Common myeloid progenitor, CD34-positive (primary cell): ENCODE measurements at places on chromosomes 5 and 9.

GRCh38 chr9:113056191-113057106 lies at the start of gene ZFP37:
Gene ZFP37, minus strand, starts transcription at chr9:113056724. Its CDS starts 36 bp downstream, at chr9:113056688.
- DNase-seq: peak; percentile 84

- DNase-seq: no peak
These were observed 58.5 kb downstream of the KCNIP1 start for GRCh38 chr5:170562166-170562874.

DNA sequence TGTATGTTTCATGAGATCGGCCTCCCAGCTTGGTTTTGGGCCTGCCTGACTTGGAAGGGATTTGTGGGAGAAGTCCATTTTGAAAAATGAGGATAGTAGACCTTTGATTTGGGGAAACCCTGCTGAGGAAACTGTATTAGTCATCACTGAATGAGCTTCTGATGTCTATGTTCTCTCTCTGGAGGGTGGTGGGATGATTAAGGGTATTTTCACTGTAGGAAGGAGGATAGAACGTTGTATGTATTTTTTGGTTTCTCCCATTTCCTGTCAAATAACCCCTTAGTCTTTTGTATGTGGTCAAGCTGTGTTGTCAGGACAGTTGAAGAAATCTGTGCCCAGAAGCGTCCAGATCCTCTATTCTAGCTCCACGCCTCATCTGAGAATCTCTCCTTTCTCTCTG lies 151.9 kb downstream of the INSYN2B start:
- no peak for DNase-seq

DNA sequence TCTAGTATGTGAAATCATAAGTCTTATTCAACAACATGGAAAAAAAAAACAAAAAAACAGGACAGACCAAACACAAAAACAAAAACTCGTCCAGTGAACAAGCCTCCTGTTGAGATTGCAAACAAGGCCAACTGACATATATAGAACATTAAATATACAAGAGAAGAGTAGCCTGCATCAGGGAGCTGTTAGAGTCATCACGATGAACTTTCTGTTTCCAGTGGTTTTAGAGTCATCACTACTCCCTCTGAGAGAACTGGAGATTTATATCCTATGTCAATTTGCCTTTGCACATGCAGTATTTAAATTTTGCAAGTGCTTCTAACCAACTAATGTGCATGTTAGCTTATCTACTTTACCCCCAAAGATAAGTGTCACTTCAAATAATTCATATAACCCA lies 9.9 kb downstream of the SNCAIP start:
- DNase-seq: no peak

- DNase-seq: no peak
These were observed 7.2 kb downstream of the CYSTM1 start for GRCh38 chr5:140182075-140182711.

DNA sequence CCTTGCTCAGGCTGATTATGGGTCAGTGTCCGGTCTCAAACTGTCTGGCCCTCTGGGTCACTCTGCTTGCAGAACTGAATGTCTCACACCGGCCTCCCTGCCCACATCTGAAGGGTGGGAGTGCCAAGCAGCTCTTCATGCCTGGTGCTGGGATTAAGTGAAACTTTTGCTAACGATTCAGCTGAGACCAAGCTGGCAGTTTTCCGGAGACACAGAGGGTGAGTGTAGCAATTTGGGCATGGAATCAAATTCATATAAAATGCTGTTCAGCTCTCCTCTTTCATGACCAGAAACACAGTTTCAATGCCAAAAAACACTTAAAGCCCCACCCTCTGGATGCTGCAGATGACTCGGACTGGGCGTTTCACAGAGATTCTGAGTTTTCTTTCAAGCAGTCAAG lies 207.5 kb downstream of the NXNL2 start:
- DNase-seq: no peak

DNA sequence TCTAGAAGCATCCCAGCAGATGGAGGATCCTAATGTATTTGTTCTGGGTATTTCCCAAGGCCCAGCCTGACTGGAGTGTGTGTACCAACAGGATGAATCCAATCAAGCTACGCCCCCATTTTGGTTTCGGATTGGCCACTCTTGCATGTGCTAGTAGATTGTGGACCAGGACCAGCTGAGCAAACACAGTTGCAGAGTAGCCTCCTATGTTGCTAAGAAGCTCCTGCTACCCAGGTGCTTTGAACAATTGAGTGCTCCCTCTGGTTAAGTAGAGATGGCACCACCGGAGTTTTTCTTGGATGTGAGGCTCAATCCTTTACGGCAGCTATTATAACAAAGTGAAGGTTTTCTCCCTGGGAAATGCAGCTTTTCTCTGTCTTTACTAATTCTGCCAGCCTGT lies 204.5 kb downstream of the NTRK2 start:
- DNase-seq: no peak
